Adipose tissue (tissue), 3 donors: ENCODE measurements at places on chromosomes 13 and 19. TPM values are rescaled to one million over a fixed set of nuclear protein-coding genes. Genes with fewer than 3 reads are reported as not detected.

WDR88 gene
- polyA plus RNA-seq: not detected

INSL3 gene
- 0.33 TPM for polyA plus RNA-seq

ZNF470 gene
- 4.3 TPM for polyA plus RNA-seq

IGFLR1 gene
- 17.4 TPM for polyA plus RNA-seq

UBL5 gene
- polyA plus RNA-seq: 718 TPM

HSPB6 gene
- 552 TPM for polyA plus RNA-seq

ELSPBP1 gene
- not detected for polyA plus RNA-seq

ZNF224 gene
- 8.1 TPM for polyA plus RNA-seq

LGALS14 gene
- polyA plus RNA-seq: not detected

S1PR5 gene
- polyA plus RNA-seq: not detected

CALR3 gene
- not detected for polyA plus RNA-seq

KCNRG gene
- 0.52 TPM for polyA plus RNA-seq

DACT3 gene
- 1.3 TPM for polyA plus RNA-seq

CACNG8 gene
- polyA plus RNA-seq: 0.02 TPM

MUC16 gene
- polyA plus RNA-seq: 0.90 TPM

RNF17 gene
- 0.08 TPM for polyA plus RNA-seq

PPFIA3 gene
- polyA plus RNA-seq: 8.9 TPM

RUBCNL gene
- polyA plus RNA-seq: 3.0 TPM

MBD3L2 gene
- not detected for polyA plus RNA-seq

PABPC3 gene
- 0.22 TPM for polyA plus RNA-seq

LATS2 gene
- polyA plus RNA-seq: 15.7 TPM

FCAR gene
- 7.5 TPM for polyA plus RNA-seq

ZNF709 gene
- polyA plus RNA-seq: 0.79 TPM

ZNF497 gene
- 1.3 TPM for polyA plus RNA-seq

OR10H1 gene
- polyA plus RNA-seq: not detected

ZNF708 gene
- polyA plus RNA-seq: 1.5 TPM

TRAPPC6A gene
- polyA plus RNA-seq: 43.9 TPM

PCDH20 gene
- 0.15 TPM for polyA plus RNA-seq
